ENCODE measurements at places on chromosomes 6 and 20.

DNA sequence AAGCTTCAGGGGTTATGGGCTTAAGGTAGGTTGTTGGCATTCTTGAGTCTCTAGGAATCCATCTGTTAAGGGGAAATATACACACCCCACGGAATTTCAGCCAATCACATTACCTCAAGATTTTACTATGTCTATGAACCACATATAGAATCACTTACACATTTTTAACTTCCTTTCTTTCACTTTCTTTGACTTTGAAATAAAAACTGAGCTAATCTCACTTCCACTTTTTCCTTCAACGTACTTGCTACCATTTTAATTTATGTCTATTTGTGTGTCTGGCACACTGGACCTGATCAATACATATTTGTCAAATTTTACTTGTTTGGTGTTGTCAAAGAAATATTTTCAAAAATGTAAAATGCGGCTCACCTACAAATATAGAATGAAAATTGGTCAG, 545.4 kb upstream of the JAG1 start:
- ATAC-seq: no peak

GRCh38 chr20:49149281-49150045, 38.7 kb downstream of the STAU1 start:
- no peak for ATAC-seq

- ATAC-seq: no peak
Measured at GRCh38 chr20:34311118-34312023, 8.2 kb upstream of the AHCY start.

DNA sequence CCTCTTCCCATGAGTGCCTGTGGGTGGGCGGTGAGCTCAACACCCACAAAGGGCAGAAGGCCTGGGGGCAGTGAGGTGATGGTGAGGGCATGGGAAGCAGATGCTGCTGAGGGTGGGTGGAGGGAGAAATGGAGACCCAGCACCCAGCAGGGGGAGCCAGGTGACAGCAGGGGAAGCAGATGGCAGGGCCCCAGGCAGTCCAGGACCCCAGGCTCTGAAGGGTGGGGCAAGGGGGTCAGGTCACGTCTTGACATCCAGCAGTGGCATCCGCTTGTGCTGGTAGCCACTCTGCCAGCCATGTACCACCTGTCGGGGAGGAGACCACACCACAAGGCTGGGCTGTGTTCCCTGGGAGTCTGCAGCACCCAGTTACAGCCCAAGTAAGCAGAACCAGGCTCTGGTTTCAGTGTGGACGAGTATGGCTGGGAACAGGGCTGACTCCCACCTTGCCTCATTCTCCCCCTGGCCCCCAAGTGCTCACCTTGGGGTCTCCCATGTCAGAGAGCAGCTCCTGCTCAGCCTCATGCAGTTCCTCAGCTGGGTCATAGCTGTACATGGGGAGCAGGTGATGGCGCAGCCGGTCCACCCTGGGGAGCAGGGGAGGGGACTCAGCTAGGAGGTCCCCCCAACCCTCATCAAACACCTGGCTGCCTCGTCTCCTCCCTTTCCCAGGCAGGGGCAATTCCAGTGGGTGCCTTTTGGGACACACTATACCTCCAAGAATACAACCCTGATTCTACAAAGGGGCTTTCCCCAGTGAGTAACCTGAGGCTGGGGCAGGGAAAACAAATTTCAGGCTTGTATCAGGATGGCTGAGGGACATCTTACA, 2.0 kb downstream of the SMIM29 start:
- ATAC-seq: no peak

DNA sequence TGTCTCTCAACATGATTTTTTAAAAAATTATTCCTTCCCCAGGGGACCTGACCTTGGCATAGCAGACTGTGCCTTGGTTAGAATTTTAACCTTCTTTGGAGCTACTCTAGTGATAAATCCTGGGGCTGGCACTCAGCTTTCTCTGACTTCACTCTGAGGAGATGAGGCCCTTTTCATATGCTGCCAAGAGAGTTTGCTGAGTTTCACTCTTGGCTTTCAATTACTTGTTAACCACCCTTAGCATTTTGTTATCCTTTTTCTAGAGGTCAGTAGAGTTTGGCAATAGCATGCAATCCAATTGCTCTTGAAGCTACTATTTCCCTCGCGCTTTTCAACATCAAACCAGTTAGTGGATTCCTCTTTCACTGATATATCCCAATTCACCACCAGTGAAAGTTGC, 920.3 kb downstream of the EYS start:
- ATAC-seq: no peak

DNA sequence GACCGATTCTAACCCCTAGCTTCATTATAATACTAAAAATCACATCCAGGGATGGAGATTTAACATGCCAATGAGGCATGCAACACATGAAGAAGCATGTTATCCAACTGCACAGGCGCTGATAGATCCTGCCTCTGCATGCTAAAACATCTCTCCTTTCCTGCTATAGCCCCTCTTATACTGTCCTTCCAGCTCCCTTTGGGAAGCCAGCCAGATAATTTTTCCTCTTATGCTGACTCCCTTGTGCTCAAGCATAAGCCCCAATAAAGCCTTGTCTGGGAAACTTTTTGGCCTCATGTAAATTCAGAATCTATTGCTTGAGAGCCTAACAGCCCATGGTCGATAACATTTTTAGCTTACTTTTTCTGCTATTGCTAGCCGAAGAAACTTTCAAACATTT, 404.3 kb downstream of the EPM2A start:
- no peak for ATAC-seq

GRCh38 chr6:10411971-10412460, 2.9 kb downstream of the TFAP2A start:
- peak; percentile 56 for ATAC-seq

DNA sequence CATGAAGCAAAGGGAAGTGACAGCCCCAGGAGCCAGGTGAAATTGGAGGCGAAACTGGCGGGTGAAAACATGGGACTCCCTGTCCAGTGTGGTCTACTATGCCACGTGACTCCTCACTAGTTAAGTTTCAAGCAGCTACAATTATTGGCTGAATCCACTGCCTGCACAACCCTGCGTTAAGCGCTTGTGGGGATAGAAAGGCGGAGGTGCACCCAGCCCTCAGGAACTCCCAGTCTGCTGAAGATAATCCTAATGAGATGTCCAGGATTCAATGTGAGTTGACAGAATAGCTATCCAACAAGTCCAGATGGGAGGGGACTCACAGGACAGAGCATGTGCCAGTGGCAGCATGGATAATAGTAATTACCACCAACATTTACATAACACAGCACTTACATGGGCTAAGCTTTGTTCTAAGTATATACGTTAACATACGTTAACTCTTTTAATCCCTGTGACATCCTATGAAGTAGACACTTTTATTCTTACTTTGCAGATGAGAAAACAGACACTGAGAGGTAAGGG, 1.8 kb downstream of the MOCS1 start:
- no peak for ATAC-seq

GRCh38 chr6:75199889-75200288, 6.0 kb downstream of the COL12A1 start:
- ATAC-seq: no peak

GRCh38 chr6:150006961-150007464, 18.3 kb downstream of the RAET1L start:
- peak; percentile 39 for ATAC-seq

- ATAC-seq: no peak
Measured at GRCh38 chr6:56343295-56343694, 95.9 kb upstream of the COL21A1 start.

DNA sequence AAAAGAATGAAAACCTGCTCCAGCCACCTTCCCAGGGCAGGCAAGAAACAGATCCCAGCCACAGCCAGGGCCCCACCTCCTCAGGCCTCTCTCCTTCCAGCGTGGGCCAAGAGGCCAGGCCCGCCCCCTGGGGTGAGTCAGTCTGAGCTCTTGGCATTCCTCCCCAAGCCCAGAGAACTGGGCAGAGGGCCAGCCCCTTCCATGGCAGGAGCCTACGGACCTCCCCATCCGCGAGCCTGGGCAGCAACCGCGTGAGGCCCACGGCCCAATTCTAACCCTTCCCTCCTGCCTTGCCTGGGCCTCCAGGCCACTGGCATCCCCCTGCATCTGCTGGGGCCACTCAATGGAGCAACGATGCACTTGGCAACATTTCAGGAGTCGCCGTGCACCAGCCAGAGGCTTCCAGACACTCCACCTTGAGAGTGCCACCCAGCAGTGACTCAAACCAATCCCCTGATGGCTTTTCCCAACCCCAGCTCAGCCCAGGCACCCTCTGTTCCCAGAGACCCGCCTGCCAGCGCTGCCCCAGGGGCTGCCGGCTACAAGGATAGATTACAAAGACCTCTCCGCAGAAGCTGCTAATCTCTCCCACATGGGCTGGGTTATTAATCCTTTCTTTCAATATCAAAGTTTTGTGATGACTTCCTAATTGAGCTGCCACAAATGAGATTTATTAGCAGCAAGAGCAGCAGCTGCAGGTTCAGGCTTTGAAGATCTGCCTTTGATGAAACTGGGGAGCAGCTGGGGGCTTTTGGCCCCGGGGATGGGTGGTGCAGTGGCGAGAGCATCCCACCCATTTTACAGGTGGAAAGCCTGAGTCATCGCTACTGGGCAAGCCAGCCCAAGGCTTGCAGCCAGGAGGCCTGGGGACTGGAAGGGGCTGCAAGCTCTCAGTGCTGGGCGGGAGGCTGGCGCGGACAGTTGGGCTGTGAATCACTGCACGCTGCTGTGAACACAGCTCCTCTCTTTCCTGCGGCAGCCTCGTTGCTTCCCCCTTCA, 85.7 kb downstream of the NFATC2 start:
- peak; percentile 55 for ATAC-seq

GRCh38 chr6:10837009-10837621, 1.2 kb downstream of the MAK start:
- no peak for ATAC-seq

DNA sequence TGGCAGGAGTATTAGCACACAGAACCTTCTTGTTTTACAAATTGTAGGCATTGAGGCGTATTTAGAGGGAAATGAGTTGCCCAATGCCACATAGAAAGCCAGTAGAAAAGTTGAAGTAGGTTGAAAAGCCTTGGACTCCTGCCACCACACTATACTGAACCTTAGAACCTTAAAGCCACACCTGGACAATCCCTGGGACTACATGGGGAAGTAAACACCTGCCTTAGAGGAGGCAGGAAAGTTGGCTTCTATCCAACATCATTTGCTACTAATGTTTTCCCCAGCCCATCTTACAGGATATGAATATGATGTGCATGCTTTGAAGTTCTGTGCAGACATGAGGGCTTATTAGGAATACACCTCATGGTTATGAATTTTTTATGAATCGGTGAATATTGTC, 5.3 kb upstream of the EPPIN start:
- ATAC-seq: no peak

- no peak for ATAC-seq
Measured at GRCh38 chr6:11702500-11703130, 76.0 kb downstream of the ADTRP start.

DNA sequence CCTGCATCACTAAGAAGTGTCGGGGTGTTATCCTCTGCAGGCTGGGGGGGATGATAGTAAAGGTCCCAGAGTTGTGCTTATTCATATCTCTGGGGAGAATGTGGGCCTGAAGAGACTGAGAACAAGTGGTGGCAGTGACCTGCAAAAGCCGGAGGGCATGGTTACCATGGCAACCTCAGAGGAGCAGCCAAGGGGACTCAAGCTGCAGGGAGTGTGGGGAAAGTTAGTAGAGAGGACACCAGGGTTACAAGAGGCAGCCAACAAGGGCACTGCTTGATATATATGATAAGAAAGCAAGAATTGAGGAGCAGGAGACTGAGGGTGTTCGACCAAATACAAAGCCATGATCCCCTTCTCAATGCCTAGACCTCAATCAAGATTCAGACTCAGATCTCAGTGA, 46.1 kb downstream of the HLA-F start:
- ATAC-seq: no peak

- no peak for ATAC-seq
Measured at GRCh38 chr6:158776737-158777136, 42.4 kb downstream of the EZR start.

GRCh38 chr20:3423126-3423525, 15.7 kb upstream of the DNAAF9 start:
- ATAC-seq: no peak

DNA sequence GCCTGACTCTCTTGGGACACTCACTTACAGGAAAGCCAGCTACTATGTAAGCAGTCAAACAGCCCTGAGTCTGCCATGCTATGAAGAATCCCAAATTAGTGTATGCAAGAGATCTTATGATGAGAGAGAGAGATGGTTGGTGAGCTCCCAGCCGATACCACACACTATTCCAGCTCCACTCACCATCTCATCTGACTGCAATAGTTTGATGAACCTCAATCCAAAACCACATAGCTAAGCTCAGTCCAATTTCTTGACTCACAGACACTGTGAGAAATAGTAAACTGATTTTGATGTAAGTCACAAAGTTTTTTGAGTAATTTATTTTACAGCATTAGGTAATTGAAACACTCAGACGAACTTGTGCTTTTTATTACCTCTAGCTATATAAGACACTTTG, 441.4 kb downstream of the COL12A1 start:
- ATAC-seq: no peak

DNA sequence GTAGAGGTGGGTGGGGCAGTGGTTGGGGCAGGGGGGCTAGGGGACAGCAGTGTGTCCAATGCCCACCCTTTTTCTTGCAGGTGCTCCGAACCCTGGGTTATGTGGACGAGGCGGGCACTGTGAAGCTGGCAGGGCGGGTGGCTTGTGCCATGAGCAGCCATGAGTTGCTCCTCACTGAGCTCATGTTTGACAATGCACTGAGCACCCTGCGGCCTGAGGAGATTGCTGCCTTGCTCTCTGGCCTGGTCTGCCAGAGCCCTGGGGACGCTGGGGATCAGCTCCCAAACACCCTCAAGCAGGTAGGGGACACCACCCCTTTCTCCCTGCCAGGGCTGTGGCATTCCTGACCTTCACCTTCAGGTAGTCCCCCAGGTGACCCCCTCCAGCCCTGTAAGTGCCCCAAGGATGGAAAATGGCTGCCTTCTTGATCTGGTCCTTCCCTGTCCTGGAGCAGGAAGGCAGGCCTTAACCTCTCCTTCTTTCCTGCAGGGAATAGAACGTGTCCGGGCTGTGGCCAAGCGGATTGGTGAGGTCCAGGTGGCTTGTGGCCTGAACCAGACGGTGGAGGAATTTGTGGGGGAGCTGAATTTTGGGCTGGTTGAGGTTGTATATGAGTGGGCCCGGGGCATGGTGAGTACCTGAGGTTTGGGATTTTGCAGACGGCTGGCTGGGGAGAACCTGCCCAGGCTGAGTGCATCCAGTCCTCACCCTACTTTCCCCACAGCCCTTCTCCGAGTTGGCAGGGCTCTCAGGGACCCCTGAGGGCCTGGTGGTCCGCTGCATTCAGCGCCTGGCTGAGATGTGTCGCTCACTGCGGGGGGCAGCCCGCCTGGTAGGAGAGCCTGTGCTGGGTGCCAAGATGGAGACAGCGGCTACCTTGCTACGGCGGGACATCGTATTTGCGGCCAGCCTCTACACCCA, 2.9 kb downstream of the DXO start:
- ATAC-seq: no peak

DNA sequence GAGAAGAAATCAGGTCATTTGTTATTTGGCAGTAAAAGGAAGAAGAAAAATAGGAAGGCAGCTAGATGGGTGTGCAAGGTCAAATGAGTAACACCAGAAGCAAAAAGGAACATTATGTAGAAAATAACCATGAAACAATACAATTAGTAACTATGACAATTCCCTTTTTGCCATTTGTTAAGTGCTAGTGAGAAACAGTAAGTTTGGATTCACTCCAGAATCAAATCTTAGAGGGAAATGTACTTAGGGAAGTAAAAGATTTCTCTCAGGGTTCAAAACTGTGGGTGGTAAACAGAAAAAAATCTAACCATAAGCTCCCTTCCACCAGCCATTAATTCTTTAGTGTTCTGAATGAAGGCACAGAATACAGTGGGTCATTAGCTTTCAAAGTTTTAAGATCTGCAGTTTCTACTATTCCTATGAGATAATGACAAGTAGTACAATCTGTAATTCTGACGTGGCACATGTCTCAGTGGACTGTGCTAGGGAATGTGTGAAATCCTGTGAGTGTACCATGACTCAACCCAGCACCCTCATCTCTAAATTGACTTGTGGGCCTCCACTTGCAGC, 17.1 kb downstream of the REPS1 start:
- ATAC-seq: no peak
